Kidney glomerular epithelial cell (primary cell): ENCODE measurements at places on chromosomes 3 and 15.

DNA sequence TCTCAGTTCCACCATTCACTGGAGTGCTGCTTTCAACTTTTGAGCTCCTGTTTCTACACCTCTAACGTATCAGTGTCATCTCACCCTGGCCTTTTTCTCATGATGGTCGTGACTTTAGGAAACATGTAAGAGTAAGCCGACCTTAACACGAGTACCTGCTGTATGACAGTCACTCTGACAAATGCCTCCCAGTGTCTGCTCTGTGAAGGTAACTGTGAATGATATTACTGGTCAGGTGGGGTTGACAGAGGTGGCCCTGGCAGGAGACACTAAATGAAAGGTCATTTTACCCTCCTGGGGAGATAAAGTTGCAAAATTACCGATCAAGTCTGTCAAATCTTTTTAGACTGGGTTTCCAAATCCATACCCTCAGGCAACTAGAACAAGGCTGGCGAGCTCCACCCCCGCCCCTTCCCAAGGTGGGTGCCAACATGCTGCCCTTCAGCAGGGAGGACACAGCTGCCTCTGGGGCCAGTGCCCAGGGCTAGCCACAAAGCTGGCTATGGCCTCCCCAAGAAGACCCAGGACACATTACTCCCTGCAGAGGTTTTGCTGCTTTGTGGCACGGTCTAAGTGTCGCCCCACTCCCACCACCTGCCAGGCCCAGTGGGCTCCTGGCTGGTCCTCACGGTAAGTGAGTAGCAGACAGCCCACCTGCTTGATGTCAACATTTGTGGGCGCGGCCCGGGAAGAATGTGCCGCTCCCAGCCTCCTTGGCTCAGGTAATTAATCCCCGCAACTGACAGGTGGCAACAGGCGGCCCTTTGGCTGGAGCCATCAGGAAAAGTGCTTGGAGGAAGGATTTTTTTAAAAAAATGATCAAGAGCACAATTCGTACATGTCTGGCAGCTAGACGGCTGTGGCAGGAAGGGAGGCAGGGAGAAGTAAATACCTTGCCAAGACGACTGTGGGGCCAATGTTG lies 211.8 kb downstream of the TP63 start:
- DNase-seq = no peak

GRCh38 chr15:61309031-61309511 lies 80.0 kb upstream of the RORA start:
- DNase-seq = no peak

- DNase-seq = no peak
These were observed 12.1 kb downstream of the MRPS22 start for GRCh38 chr3:139355891-139356290.

GRCh38 chr15:73196113-73196512 lies 143.8 kb downstream of the NEO1 start:
- no peak for DNase-seq

DNA sequence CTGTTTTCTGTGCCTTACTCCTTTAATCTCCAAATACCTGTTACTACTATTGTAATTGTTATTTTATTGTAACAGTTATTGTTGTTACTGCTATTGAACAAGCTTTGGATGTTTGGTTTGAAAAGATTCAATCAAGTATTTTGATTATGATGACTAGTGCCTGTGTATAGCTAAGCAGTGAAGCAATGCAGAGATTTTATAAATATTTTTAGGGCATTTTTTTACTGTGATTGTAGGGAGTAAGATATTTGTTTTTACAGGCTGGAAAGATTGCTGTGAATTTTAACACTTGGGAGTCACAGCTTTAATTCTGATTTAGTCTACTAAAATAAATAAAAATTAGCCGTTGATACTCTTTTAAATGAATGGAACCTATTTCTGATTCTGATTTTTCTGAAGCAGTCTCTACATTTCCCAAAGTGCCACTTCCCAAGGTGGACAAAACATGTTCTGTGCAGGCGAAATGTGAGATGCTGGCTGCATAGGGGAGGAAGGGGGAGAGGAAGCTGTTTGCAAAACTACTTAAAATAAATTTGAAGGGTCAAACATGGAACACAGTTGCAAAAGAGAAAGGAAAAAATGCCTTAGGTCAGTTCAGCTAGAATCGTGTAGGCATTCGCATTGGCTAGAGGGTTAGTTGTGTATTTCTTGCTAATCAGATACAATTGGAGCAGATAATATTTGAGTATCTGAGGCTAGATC lies 25.7 kb downstream of the EEFSEC start:
- DNase-seq = no peak

- peak; percentile 63 for DNase-seq
These were observed 68.7 kb downstream of the CHRD start for GRCh38 chr3:184448321-184449160.

- no peak for DNase-seq
These were observed 836.1 kb upstream of the CFAP20DC start for GRCh38 chr3:59885899-59886400.

GRCh38 chr3:66809595-66809958 lies 188.5 kb upstream of the KBTBD8 start:
- DNase-seq = no peak

DNA sequence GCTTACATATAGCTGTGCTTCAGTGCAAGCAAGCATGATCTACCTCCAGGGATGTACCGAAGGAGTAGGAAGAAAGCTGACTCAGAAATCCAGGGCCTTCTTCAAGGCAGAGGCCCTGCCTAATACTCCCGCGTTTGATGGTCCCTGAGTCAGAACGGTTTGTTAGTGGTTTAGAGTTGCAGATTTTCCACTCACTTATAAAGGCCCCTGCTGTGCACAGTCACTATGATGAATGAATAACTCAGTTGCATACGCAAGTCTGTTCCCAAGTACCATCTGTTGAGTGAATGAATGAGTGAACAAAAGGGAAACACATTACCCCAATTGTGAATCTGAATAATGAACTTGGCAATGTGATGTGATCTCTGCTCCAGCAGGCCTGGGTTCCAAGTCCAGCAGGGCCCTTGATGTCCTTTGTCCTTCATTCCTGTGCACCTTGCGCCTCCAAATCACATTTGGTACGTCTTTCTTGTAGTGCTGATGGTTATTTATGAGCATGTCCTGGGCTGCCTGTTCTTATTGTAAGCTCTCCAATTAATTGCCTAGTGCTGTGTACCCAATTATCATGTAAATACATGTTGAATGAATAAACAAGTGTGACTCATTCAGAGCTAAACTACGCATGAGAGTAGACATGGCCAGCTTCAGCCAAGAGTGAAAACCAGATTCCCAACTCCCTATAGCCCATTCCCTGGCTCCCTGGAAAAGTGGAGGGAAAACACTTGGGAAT lies 85.3 kb upstream of the LIMD1 start:
- DNase-seq = peak; percentile 75

DNA sequence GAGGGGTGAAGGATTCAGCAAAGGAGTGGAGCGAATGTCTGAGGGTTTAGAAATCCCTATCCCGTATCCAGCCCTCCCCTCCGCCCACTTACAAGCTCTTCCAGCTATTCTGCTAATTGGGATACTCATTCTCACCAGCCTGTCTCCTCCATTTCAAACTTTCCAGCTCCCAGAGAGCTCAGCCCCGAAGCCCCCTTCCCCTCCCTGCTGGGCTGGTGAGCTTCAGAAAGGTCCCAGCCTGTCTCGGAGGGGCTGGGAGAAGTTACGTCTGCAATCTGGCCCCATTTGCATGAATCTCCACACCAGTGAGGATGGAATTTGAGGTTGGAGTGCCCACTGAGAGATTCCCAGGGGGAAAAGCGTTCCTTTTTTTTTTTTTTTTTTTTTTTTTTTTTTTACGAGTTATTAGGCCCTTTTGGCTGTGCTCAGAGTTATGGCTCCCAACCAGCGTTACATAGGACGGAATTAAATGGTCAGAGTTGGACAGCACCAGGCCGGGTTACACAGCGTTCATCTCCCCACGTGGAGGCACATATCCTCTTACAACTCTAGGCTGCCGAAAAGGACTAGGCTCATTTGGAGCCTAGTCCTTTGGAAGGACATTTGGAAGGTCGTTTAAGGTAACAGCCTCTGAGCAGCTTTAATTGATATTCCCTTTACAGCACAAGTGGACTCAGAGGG lies 34.6 kb downstream of the FGD5 start:
- DNase-seq = no peak

GRCh38 chr15:99580076-99580475 lies 14.3 kb downstream of the MEF2A start:
- DNase-seq = no peak

- DNase-seq = no peak
These were observed 372.0 kb downstream of the NEK10 start for GRCh38 chr3:26997226-26997625.

GRCh38 chr15:74319596-74320351 lies 47.7 kb downstream of the CYP11A1 start:
- DNase-seq = no peak

GRCh38 chr3:147458995-147459704 lies 50.0 kb downstream of the ZIC1 start:
- no peak for DNase-seq

GRCh38 chr3:126911162-126912026 lies 71.5 kb upstream of the PLXNA1 start:
- DNase-seq = peak; percentile 85

GRCh38 chr15:63037976-63038720 lies 4.4 kb upstream of the TPM1 start:
- DNase-seq = no peak

GRCh38 chr3:178989821-178990220 lies 81.8 kb downstream of the ZMAT3 start:
- DNase-seq = no peak

DNA sequence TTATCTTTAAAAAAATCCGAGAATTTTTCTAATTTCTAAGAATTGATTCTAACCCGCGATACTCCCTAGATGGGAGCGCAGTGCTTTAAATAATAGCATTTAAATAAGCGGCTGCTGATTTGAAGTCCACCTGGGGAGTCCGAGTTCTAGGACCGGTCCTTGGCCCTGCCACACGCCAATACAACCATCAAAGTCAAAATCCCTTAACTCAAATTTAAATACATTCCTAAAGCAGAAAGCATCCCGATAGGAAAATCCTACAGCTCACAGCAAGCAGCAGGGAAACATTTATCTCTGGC lies 508 bp upstream of the ECT2 start:
- DNase-seq = no peak

DNA sequence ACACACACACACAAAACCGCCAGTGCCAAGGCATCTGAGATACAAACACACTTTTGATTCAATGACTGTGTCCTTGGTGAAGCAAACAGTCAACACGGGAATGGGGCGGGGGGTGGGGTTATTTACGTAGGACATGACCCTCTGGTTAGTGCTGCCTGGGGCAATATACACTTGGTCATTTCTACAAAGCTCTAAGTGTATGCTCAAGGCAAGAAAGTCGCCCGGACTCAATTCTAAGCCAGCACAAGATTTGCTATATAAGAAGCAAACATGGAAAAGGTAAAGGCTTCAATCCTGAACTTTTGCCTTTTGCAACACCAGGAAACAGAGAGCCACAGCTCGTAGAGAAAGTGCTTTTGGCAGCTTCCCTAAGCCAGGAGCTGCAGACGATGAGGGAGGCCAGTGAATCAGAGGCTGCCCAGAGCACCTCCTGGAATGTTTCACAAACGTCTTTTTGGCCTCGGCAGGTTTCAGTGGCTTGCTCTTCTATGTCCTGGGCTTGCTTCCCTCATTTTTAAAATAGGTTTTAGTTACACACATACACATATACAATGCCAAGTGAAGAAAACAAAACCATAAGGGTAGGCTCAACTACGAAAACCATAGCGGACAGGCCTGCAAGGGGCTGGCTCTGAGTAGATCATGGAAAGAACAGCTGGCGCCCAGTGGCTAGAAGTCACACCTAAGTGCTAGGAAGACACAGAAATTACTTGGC lies 73.6 kb downstream of the TM4SF4 start:
- DNase-seq = peak; percentile 77

- DNase-seq = no peak
These were observed 130.8 kb upstream of the CCNL1 start for GRCh38 chr3:157290766-157291165.

- DNase-seq = peak; percentile 39
These were observed 31.9 kb downstream of the NCK1 start for GRCh38 chr3:136893848-136894443.

GRCh38 chr3:30492322-30493192 lies 113.8 kb upstream of the TGFBR2 start:
- no peak for DNase-seq

DNA sequence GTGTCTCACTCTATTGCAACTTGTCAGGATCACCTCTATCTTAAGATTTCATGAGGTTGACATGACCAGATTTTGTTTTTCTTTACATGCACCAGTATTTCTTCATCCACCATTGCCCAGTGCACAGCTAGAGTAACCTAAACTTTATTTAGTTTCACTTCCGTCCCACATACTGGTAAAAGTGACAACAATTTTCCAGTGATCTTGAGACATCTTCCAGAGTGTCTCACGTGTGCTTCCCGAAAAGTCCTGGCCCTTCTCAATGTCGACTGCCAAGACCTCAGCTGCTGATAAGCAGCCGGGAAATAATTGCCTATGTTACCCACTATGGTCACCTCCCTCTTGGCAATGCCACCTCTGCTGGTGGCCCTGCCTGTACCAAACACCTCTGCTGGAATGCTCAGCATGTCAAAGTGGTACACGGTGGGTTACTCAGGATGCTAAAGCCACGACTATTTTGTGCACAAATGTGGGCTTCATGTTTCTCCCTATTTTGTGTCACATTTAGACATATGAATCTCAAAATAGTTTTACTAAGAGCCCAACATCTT lies 379.7 kb upstream of the TGFBR2 start:
- DNase-seq = no peak

DNA sequence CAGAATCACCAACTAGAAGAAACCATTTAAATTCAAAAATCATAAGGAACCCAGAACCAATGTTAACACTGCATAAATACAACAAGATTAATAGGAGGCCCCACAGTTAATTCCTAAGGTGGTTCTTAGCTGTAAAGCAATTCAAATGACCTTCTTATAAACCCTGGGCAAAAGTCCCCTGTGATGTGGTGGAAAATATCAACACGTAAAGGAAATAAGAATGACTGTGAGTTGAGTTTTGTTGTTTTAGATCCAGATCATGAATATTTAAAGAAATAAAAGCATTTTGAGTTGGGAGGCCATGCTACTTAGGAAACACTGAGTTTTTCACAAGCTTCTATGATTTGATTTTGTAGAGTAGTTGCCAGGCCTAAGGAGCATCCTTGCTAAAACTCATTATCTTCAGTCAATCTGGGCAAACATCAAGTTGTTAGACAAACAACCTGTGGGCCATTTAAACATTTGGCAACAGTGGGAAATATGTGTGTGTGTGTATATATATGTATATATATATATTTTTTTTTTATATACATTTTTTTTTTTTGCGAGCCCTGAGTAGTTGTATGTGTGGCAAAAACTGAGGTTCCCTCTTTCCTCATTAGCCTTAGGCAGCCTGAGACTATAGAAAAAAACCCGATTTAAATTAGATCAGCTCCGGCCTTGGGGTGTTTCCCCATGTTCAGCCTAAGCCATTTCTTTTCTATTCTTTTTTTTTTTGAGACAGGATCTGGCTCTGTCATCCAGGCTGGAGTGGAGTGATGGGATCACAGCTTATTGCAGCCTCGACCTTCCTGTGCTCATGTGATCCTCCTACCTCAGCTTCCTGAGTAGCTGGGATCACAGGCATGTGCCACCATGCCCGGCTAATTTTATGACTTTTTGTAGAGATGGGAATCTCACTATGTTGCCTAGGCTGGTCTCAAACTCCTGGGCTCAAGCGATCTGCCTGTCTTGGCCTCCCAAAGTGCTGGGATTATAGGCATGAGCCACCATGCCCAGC lies 8.0 kb upstream of the PXK start:
- no peak for DNase-seq
